ENCODE measurements at places on chromosomes 3 and 15. TPM values are rescaled to one million over a fixed set of nuclear protein-coding genes. Genes with fewer than 3 reads are reported as not detected.

Gene MANF
- 28.9 TPM for total RNA-seq

Gene FEZF2
- total RNA-seq: not detected

Gene PCLAF
- total RNA-seq: 1.4 TPM

Gene SEMA3F
- 4.8 TPM for total RNA-seq

Gene CRBN
- 26.3 TPM for total RNA-seq

Gene ACOX2
- 74.3 TPM for total RNA-seq

All from liver (tissue), 10 donors.